DND-41 (cell line): ENCODE measurements at places on chromosomes 6 and 20.
A peak's percentile ranks its signal among the peaks of the same experiment; 100 is the strongest.

DNA sequence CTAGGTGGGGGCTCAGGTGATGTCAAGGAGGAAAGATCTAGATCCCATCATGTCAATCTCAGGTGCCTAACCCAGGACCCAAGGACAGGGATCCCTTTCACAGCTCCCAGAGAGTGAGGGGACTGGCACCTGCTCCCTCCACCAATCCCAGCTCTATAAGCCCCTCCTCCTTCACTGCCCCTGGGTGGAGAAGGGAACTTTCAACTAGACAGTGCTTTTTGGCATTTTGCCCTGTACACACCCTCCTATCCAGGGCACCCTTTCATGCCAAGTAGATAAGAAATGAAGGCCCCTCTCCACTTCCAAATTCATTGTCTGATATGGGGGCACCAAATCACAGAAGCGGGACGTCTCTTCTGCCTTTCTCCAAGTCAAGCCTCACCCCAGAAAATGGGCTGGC lies 61.6 kb downstream of the MDGA1 start:
- no peak for DNase-seq

- no peak for DNase-seq
These were observed 34.9 kb upstream of the GTSF1L start for GRCh38 chr20:43761386-43762340.

- DNase-seq, result no peak
These were observed 350.4 kb downstream of the BCKDHB start for GRCh38 chr6:80456724-80457438.

GRCh38 chr6:27188885-27189418 lies 58.5 kb upstream of the PRSS16 start:
- DNase-seq, result peak; percentile 68

- no peak for DNase-seq
These were observed 272.9 kb downstream of the SMOC2 start for GRCh38 chr6:168713839-168714238.

- DNase-seq, result no peak
These were observed 370.0 kb upstream of the SULF2 start for GRCh38 chr20:48155268-48155667.
